T follicular helper cell (primary cell): ENCODE measurements at places on chromosomes 4 and X.

DNA sequence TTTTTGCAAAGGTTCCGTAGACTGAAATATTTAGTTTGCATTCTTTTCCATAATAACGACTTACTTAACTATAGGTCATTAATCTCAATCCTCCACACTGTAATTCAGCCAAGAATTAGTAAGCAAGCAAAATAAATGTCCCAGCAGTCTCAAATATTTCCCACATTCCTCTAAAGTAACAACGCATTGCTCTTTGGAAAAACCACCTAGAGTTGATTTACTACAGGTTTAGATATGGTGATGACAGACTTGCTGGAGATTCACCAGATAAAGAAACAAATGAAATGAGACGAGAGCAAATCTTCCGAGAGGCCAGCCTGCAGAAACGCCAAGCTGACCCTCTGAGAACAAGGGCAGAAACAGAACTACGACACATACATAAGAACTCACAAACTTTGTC, 28.9 kb downstream of the TENM3 start:
- no peak for DNase-seq

GRCh38 chr4:39353478-39354253, 12.5 kb downstream of the RFC1 start:
- DNase-seq = no peak

DNA sequence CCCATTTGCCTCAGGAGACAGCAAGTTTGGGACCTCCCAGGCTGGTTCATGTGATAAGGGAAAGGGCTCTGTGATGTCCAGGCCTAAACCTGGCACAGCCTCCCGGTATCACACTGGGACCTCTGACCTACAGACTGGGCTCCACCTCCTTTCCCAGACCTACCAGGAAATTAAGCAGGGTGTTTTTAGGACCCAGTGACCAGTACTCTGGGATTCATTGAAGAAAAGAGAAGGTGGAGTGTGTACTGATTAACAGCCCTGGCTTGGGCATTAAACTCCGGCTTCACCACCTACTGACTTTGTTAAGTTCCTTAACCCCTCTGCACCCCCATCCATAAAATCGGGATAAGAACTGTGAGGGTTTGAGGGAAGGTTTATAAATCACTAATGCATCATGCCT, 28.6 kb downstream of the ASB9 start:
- no peak for DNase-seq

GRCh38 chr4:153934688-153935017, 145.8 kb upstream of the SFRP2 start:
- no peak for DNase-seq

DNA sequence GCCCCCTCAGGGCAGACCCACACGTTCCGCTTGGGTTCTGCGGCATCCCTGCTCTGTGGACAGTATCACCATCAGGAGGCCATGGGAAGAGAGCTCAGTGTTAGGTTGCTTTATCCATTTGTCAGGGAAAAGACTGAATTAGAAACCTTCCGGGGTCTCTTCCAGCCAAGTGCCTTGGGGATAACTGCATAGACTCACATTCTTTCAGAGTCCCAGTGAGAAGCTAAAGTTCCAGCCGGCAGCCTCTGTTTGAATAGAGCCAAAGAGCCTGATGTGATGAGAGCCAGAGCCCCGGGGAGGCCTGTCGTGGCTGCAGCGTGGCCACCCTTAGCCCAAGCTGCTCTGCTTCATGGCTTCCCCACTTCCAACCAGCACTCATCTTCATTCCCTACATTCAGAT, 85.2 kb downstream of the FHDC1 start:
- DNase-seq = no peak

- no peak for DNase-seq
Observed at GRCh38 chr4:94654714-94655113, 103.0 kb upstream of the BMPR1B start.

GRCh38 chr4:3010577-3010976, 47.2 kb downstream of the GRK4 start:
- DNase-seq = no peak

- no peak for DNase-seq
Observed at GRCh38 chr4:165394275-165394674, 15.5 kb downstream of the CPE start.

GRCh38 chr4:120557372-120557771, 365.2 kb downstream of the PRDM5 start:
- no peak for DNase-seq

DNA sequence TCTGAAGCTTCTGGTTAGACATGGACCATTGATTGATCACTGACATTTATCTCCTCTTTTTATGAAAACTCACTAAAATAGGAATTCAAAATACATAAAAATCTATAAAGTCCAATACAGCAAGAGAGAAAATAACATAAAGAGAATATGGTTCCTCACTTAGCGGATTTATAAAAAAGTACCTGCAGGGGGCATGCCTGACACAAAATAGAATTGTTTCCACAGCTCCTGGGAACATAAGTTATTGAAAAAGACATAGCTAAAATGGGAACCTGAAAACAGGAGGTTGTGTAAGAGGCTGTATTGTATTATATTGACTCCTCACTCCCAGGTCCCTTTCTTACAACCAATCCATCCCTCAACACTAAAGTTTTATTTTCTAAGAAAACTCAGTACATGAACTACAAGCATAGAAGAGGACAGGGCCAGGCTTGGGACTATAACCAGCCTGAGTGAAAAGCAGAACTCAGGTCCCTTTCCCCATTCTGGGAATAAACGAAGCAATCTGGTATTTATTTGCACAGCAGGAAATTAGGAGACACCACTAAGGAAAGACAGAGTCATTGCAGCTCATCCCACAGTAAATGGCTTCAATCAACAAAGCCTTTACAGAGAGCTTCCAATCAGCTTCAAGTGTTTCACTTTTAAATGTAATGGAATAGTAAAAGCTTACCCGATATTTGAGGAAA, 121.1 kb upstream of the NDST4 start:
- DNase-seq = no peak

DNA sequence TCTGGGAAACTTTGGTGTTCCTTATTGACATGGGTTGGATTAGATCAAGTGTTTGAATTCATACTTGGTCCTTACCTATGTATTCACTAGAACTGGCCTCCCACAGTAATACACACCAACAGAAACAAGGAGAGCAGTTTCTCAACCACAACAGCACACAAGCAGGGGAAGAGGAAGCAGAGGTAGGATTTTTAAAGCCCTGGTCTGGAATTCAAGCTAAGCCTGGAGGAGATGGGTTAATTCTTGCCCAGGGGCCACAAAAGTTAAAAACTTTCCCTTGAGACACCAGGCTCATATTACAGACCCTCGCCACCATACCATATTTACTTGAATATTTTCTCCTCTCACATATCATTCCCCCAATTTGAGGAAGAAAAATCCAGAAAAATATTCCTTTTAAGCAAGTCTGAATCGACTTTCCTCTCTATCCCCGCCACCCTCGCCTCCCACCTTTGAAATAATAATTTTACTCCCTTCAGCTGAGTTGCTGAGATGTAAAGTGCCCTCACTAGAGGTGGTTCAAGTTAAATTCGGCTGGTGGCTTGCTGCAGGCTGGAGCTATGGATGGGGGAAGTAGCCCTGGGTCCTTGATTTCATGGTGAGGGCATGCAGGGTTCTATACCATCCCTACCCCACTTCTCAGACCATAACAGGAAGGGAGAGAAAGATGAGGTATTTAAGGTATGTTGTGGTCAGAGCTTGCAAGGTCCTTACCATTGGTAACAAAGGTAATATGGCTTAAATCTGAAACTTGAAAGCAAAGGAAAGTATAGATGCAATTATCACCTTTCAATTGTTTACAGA, 440.2 kb downstream of the INPP4B start:
- no peak for DNase-seq

DNA sequence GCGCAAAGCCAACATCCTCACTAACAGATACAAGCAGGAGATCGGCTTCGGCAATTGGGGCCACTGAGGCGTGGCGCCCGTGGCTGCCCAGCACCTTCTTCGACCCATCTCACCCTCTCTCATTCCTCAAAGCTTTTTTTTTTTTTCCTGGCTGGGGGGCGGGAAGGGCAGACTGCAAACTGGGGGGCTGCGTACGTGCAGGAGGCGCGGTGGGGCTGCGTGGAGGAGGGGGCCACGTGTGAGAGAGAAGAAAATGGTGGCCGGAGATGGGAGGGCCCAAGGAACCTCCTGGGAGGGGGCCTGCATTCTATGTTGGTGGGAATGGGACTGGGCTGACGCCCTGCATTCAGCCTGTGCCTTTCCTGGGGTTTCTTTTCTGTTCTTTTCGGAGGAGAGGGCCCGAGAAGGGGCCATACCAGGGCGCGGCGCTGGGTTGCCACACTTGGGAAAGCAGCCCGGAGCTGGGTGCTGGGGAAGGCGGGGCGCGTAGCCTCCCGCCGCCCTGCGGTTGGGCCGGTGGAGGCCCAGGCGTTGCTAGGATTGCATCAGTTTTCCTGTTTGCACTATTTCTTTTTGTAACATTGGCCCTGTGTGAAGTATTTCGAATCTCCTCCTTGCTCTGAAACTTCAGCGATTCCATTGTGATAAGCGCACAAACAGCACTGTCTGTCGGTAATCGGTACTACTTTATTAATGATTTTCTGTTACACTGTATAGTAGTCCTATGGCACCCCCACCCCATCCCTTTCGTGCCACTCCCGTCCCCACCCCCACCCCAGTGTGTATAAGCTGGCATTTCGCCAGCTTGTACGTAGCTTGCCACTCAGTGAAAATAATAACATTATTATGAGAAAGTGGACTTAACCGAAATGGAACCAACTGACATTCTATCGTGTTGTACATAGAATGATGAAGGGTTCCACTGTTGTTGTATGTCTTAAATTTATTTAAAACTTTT, 4.5 kb downstream of the MID1IP1 start:
- DNase-seq = peak; percentile 47

DNA sequence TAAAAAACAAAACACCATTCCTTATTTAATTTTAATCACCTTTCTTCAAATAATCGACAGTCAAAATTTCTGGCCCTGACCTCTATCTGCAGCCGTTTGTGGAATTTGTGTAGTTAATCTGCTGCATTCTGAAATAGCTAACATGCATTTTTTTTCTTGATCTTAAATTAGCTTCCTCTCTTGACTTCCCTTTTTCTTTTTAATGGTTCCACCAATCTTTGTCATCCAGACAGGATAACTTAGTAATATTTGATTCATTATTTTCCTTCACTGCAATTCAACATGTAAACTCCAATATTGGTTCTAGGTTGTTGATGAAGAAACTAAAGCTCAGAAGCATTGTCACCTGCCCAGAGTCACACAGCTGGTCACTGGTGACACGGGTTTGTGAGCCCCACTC, 77.3 kb downstream of the ARHGAP10 start:
- no peak for DNase-seq

DNA sequence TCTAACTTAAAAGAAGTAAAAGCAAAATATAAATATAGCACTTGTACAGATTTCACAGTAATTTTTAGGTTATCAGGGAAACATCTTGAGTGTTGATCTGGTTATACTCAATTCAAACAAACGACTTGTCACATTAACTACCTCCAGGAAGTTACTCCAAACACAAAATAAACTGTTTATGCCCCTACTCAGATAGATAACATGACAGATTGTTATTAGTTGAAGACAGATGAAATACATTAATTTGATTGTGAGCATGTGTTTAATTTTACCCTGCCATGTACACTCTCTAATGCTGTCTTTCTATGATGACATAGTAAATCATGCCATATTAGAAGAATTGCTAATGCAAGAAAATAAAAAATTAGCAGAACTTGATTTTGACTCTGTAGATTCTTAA, 88.0 kb downstream of the RAB28 start:
- DNase-seq = no peak

- DNase-seq = no peak
Observed at GRCh38 chr4:148207068-148207467, 235.1 kb downstream of the NR3C2 start.

DNA sequence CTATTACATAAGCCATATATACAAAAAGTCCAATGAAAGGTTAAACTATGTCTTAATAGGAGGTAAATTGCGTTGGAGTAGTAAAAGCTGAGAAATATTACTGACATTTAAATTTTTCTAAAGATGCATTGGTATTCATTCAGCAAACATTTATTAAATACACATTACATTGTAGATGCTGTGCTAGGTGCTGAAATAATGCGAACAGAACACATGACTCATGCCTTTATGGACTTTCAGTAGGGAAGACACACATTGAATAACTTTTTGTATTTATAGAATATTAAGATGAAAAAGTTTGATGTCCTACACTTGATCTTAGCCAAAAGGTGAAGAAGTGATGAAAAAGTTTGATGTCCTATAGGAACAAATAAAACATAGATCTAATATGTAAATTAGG, 871.1 kb upstream of the SLIT2 start:
- no peak for DNase-seq

GRCh38 chrX:2521092-2521926, 20.5 kb upstream of the DHRSX start:
- DNase-seq = no peak

GRCh38 chr4:88275949-88276515, 8.3 kb downstream of the PPM1K start:
- DNase-seq = no peak

DNA sequence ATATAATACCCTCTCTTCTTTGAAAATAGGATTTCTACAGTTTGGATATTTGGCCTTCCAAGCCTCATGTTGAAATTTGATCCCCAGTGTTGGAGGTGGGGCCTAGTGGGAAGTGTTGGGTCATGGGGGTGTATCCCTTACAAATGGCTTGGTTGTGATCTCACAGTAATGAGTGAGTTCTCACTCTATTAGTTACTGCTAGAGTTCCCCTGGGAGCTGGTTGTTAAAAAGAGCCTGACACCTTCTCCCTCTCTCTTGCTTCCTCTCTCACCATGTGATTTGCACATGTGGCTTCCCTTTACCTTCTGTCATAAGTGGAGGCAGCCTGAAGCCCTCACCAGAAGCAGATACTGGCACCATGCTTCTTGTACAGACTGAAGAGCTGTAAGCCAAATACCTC, 73.9 kb downstream of the HDAC8 start:
- no peak for DNase-seq

DNA sequence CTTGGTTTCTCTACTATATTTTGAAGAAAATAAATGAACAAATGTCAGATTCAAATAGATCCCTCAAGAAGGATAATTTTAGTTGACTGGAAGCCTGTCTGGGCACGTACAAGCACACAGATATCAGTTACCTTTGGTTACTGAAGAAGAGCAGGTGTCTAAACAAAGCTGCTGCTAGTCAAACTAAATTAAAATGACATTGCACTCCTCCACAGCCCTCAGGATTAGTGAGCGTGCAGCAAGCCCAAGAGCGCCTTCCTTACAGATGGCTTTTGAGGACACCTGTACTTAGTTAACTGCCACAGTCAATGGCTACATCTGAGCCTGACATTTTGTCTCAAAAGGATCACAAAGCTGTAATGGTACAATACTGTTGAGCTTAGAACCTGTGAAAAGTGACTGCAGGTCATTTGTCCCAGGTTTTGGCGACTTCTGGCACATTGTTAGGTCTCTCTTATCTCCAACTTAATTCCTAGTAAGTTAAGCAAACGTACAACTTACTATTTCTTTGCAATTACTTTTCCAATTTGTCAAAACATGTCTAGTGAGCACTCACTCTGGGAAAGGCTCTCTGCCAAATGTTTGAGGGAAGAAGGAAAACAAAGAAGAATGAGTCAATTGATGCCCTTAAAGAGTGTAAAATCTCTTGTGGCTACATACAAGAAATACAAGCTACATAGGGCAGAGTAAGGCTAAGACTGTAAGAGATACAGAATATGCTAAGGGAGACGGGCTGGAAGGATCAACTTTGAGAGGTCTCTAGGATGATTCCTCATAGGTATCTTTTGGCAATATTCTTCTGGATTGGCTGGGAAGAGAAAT, 25.6 kb upstream of the DAPP1 start:
- no peak for DNase-seq
